ENCODE measurements at places on chromosomes 7 and 10.

- DNase-seq = no peak
Measured at GRCh38 chr7:116340943-116341907, 130.9 kb downstream of the TES start.

GRCh38 chr7:115267503-115267902 lies 345.6 kb downstream of the MDFIC start:
- DNase-seq = no peak

GRCh38 chr10:11538834-11539190 lies 72.6 kb downstream of the USP6NL start:
- DNase-seq = no peak

DNA sequence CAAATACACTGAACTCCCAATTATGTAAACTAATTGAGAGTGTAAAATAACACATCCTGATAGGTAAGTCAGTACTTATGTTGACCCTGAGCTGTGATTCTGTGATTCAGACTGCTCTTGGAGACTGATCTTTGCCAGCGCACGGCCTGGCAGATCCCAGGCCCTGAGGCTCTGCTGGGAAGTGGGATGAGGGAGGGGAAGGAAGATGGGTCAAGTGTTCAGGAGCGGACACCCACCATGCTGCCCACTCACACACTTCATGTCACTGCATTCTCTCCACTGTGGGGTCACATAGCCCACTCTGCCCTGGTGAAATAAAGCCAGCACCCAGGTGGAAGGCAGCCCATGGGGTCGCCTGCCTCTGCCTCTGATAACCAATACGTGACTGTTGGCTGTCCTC lies 226.2 kb downstream of the TNS3 start:
- no peak for DNase-seq

DNA sequence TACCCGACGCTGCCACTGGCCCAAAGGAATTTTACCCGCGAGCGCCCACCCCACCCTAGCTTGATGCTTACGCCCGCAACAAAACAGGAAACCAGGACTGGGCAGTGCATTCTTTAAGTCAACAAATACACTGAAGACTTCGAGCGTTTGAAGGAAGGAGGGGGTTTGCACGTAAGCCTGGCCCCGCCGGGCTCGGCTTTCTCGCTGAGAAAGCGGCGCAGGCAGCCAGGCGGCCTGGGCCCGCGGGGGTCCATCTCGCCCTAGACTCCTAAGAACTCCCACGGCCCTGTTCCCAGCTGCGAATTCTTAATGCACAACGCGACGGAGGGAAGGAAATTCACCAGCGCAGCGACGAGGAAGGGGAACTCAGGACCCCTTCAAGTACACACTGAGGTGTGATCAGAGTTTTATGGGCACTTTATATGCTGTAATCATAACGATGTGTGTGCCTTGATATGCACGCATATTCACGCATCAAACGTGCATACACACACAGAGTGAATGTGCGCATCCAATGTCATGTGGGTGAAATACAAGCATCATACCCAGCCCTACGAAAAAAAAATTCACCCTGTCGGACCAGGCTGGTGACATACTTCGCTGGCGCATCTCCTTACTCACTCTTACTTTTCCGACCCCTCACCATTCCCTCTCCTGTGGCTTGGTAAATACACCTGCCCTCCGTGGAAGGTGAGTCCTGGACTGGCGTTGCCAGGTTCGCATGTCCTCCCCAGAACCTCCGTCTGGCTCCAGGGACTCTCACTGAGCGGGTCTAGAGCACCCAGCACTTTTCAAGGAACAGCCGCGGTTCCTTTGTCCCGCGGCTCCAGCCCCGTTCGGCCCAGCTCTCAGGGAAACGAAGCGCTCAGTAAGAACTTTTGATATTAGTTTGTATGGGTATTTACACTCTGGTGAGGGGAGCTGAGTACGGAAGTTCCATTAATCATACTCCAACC lies 5.7 kb upstream of the HOXA13 start:
- no peak for DNase-seq

DNA sequence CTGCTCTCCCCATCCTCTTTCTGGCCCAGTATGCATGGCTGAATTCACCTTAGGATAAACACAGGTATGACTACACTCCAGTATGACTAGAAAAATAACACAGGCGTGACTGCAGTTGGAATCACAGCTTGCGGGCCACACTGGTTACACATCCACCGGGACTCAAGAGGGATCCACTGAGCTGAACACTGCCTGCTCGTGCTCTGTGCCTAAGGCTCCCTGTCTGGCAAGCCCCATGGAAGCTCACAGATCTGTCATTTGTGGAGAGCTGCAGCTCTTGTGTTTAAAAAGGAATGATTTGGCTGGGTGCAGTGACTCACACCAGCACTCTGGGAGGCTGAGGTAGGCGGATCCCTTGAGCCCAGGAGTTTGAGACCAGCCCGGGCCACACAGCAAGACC lies 26.8 kb downstream of the VOPP1 start:
- no peak for DNase-seq

DNA sequence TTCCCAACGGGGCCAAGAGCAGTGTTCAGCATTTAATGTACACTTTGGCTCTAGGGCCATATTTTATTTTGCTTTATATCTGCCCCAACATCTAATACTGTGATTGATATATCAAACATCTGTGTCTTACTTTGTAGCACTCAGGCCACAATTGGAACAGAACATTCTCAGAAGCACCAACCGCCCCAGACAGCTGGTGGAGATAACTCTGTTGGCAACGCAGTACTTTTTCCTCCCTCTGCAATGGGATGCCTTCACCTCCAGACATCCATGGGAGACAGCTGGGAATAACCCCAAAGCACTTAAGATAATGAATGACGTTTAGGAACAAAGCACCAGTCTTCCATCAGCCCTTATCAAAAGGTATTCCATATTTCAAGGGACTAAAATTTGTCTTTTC lies 57.4 kb downstream of the PIP4K2A start:
- no peak for DNase-seq

DNA sequence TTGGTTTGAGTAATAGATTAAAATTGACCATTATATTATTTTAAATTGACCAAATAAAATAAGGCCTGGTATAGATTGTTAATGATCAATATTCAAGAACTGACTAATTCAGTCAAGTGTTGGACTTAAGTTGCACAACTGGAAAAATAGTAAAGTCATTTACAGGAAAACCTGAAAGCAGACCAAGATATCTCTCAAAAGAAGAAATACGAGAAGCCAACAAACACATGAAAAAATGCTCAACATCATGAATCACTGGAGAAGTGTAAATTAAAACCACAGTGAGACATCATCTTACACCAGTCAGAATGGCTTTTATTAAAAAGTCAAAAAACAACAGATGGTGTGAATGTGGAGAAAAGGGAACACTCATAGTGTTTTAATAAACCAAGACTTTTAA lies 80.4 kb upstream of the MALRD1 start:
- no peak for DNase-seq

DNA sequence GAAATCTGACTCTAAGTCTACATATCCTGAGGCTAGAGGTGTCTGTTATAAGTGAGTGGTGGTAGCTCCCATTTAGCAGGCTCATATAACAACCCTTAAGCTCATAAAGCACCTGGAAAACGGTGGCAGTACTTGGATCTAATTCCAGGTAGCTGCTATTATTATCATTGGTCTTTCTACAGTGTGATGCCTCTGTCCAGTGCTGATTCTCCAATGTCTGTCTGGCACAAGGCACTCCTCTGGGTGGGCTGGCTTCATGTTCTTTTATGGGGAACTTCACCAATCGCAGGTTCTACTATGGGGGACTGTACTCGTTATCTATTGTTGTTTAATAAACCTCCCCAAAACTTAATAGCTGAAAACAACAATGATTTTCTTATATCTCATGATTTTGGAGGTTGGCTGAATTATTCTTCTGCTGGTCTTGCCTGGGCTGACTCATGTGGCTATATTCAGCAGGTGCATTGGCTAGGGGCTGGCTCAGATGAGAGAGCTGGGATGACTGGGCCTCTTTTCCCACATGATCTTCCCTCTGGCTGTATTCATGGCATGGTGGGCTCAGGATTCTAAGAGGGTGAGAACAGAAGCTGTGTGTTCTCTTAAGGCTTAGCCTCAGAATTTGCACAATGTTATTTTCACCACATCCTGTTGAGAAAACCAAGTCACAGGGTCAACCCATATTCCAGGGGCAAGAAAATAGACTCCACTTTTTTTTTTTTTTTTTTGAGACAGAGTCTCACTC lies 93.0 kb upstream of the PCGF5 start:
- DNase-seq = no peak

- DNase-seq = no peak
Measured at GRCh38 chr7:94145602-94146001, 141.4 kb upstream of the BET1 start.

DNA sequence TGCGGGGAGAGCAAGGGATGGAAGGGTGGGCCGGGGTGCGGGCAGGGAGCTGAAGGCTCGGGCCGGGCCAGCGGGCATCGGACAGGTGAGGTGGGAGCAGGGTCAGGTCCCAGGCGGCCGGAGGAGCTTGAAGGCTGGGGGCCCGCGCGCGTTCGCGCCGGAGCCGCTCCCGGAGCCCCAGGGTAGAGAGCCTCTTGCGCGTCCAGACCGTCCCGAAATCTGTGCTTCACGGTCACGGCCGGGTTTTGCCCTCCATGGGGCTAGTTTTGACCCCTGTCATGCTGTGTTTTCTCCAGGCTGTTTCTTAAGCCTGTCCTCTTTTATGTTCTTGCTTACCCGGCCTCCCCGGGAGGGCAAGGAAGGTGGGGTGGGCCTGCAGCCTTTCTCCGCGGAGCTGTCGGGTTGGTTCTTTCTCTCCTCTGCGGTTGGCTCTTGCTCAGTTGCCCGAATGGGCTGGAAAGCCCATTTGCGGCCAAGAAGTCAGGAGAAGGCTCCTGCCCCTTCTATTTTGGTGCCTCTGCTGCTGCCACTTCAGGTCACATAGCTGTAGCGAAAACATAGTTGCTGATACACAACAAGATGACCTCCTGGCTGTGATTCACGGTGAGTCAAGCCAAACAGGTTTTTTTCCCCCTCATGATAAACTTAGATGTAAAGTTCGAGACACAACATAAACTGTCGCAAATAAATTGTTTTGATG lies 650 bp downstream of the UBE2D1 start:
- DNase-seq = peak; percentile 36

DNA sequence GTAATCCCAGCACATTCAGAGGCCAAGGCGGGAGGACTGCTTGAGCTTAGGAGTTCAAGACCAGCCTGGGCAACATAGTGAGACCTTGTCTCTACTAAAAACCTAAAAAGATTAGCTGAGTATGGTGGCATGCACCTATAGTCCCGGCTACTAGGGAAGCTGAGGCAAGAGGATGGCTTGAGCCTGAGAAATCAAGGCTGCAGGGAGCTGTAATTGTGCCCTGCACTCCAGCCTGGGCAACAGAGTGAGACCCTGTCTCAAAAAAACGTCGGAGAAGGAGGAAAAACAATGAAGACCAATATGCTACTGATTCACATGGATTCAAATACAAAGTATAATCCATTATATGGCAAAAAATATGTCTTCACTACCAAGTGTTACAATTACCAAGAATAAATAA lies 13.6 kb downstream of the ZC3HAV1L start:
- no peak for DNase-seq

GRCh38 chr10:110609605-110610004 lies 34.5 kb upstream of the RBM20 start:
- peak; percentile 66 for DNase-seq

GRCh38 chr10:123635131-123635530 lies 31.0 kb upstream of the GPR26 start:
- DNase-seq = no peak

GRCh38 chr7:157910446-157910845 lies 573.6 kb downstream of the DNAJB6 start:
- DNase-seq = no peak

DNA sequence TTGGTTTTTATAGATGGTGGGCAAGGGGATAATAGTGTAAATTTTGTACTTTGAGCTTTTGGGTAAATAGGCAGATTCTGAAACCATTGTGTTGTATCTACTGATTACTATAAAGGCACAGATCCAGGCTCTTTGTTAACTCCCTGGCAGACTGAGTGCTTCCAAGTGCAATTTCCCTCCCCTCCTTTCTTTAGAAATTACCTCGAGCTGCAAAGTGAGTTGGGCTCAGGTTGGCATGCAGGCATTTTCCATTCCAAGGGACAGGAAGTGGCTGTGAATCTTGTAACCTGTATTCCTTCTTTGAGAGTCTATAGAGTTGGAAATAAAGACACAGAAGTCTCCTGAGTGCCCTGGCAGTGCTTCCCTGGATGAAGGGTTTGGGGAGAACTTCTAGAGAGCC lies 494.2 kb upstream of the GALNT17 start:
- no peak for DNase-seq

- DNase-seq = peak; percentile 26
Measured at GRCh38 chr7:90320801-90321494, at the start of gene FAM237B. Gene FAM237B, minus strand, starts transcription at chr7:90321304. Its CDS starts 1,556 bp downstream, at chr7:90319748.

DNA sequence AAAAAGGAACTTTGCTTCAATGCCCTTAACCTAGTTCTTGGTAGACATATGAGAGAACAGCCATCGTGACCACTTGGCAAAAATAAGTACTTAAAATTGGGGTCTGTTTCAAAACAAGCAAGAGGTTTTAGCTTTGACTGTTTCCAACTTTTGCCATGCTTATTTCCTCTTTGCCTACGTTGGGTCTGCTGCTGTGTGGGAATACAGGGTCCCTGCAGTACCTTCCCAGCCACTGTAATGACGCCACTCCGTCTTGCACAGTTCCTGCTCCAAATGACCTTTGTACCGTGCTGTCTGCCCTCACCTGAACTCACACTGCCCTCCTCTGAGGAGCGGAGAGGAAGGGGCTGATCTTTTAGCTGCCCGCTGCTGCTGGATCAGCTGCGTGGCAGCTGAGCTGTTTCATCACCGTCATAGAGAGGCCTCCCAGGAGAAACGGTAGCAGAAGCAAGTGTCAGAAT lies 133.1 kb downstream of the MAPK8 start:
- no peak for DNase-seq

DNA sequence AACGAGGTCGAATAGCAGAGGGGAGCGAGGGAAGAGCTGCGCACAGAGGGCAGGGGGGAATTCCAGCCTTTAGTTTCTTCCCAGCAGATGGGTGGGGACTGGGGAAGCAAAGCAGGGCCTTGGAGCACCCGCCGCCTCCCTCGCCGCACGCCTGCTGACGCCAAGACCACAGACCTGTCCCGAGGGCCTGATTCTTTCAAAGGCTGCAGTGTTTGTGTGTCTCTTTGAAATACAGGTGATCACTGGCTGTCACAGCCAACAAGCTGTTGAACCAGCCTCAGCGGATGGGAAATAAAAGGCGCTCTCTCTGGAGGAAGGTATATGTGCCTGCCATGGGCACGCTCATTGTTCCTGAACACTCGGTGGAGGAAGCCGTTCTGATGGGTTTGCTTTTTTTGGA lies 119.3 kb downstream of the FAM53B start:
- peak; percentile 45 for DNase-seq

- DNase-seq = no peak
Measured at GRCh38 chr7:158602041-158602440, 14.4 kb upstream of the PTPRN2 start.
